ENCODE measurements at places on chromosomes 7 and 10.

- DNase-seq = no peak
These were observed 80.6 kb downstream of the USP6NL start for GRCh38 chr10:11530806-11531205.

DNA sequence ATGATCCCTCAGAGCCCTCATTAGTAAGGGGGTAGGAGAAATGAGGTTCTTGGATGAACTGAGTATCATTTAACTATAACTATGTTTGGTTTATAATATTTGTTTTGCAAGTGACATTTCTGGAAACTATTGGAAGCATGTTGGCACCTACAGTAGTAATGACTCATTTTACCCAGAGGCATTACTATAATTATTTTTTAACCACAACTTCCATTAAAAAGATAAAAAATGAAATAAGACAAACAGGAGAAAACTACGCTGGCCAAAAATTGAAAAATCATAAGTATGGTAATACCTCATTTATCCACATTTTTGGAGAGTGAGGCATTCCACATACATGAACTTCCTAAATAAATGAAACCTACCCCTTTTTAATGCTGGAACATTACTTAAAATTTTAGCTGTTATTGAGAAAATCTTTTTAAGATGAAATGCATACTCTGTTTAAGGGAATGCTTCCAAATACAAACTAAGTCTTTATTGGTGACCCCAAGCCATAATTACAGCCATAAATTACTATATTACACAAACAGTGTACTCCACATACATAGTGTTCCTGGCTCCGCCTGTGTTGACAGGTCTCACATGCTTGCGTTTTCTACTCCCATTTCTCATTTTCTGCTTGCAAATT lies 84.6 kb upstream of the CAPZA2 start:
- DNase-seq = no peak

- no peak for DNase-seq
These were observed 190.9 kb downstream of the DNAJB6 start for GRCh38 chr7:157527686-157528085.

DNA sequence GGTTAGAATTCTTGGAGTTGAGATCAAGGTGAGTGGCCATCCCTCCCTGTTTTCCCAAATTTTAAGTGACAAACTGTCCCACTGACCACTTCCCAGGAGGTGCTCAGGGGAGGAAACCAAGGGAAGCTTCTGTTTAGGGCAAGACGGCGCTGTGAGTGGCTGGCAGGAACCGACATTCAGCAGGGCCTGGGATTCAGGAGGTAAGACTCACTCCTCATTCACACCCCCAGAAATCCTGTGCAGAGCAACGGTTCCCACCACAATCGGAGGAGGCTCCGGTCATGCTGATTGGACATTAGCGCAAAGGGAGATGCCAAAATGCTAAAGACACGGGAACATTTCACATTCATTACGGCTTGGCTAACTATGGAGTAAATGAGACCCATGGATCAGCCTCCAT lies 200.9 kb downstream of the GRID1 start:
- DNase-seq = no peak

DNA sequence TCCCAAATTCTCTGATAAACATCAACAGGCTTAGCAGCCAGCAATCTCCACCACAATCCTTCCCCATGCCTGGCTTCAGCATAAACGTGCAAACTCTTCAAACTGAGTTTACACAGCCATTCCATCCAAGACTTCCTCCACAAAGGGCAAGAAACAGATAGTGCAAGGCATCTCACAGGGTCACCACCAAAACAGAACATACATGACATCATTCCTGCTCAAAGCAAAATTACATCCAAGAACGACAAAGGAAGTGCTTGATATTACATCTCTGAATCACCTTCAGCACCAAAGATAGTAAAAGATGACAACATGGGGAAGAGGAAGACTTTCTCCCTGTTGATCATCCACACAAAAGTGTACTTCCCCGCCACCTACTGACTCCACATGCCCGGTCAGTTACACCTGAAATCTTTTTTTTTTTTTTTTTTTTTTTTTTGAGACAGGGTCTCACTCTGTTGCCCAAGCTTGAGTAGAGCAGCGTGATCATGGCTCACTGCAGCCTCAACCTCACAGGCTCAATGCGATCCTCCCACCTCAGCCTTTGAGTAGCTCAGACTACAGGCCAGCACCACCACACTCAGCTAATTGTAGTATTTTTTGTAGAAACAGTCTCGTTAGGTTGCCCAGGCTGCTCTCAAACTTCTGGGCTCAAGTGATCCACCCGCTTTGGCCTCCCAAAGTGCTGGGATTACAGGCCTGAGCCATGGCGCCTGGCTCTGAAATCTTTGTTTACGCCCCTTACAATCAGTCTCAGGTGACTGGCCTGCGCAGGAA lies 127.5 kb downstream of the PARD3 start:
- DNase-seq = no peak

DNA sequence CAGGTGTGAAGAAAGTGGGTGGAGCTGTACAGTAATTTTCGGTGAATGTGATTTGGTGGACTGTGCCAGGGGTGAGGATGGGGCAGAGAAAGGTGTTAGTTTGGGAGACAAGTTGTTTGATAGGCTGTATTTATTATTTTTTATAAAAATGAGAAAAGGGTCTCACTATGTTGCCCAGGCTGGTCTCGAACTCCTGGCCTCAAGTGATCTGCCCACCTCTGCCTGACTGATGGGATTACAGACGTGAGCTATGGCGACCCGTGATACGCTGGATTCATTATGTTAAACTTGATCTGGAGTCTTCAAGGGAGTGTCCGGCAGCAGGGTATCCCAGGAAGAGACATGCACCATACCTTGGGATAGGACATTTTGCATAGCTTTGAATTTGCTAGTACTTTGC lies 1.3 kb downstream of the KAT6B start:
- no peak for DNase-seq

GRCh38 chr7:46839651-46840050 lies 742.3 kb downstream of the TNS3 start:
- DNase-seq = no peak

GRCh38 chr7:24788961-24789576 lies 31.8 kb upstream of the GSDME start:
- DNase-seq = no peak

GRCh38 chr10:70729763-70730357 lies 55.3 kb downstream of the TBATA start:
- peak; percentile 60 for DNase-seq

DNA sequence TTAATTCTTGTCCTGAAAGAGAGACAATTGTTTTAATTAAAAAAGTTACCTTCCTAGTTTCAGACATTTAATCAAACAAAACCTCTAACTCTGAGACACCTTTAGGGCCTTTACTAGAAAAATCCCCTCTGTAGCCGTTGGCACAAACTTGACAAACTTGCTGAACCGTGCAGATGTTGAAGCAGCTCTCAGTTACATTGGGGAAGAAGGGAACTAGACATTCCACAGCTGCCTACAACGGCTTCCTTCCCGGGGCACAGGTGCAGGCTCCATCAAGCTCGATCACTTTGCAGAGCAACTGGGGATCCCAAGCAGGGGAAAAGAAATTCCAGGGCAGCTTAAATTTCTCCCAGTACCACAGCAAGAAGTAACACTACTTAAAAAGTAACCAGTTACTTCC lies 141.3 kb downstream of the SKAP2 start:
- no peak for DNase-seq

- DNase-seq = no peak
These were observed 33.2 kb downstream of the HELLS start for GRCh38 chr10:94578790-94579189.

All from NCI-H774 (cell line).